ENCODE measurements at places on chromosomes 6 and 20.

DNA sequence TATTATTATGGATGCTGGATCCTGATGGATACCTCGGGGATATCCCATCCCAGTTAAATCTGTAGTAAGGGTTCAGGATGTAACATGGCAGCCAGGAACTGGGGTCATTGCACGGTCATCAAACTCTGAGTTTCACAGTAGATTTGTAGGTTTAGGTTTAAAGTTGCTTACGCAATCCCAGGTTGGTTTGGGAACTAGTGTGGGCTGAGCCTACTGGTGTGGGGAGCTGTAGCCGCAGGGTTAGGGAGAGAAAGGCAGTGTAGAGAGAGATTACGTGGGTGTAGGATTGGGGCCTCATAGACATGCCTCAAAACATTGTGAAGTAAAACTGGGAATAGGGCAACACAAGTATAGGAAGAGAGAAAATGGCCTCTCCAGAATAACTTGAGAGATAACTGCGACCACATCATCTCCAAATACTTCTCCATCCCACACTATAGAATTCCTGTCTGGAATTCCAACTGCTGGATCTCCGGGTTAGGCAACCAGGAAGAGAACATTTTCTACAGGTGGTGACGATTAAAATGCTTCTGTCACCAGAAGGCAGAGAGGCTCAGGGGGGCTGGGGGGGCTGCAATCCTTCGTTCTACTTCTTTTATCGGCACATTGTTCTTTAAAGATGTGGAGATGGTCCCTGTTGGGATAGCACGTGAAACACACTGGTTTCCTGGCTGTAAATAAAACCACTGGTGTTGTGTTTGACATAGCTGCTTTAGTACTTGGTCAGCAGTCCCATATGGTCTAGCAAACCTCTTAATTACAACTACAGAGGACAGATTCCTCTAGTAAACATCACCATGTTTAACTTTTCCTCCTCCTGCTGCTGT, 44.9 kb upstream of the TMEM170B start:
- H3K4me3 ChIP-seq: no peak overlapping the region
- DNase-seq: no peak
- no peak overlapping the region for H3K27ac ChIP-seq
- H3K4me1 ChIP-seq: no peaks in the 10 kb centered on the region

GRCh38 chr6:14542670-14543366, 425.2 kb downstream of the CD83 start:
- DNase-seq: no peak
- no peak overlapping the region for H3K27ac ChIP-seq
- H3K27me3 ChIP-seq: no peaks in the 10 kb centered on the region

DNA sequence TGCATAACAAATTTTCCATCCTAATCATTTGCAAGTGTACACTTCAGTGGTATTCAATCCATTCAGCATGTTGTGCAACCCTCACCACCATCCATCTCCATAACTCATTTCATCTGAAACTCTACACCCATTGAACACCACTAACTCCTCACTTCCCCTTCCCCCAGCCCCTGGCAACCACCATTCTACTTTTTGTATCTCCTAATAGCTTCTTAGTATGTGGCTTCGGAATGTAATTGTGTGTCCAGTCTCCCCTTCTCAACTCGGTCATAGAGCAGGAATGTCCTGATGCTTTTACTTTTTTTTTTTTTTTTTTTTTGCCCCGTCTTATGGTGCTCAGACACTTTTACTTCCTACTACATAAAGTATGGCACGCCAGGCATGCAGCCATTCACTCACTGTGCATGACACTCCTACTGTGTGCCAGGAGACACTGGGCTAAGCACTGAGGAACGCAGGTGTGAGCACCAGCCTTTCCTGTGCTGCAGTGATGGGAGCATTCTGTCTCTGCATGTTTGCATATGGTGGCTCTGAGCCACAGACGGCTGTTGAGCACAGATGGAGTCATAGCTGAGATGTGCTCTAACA, 15.3 kb downstream of the HCK start:
- H3K4me3 ChIP-seq: no peak overlapping the region
- H3K4me1 ChIP-seq: peaks cover 17% of the 10 kb centered on the region
- H3K36me3 ChIP-seq: peaks cover 37% of the 10 kb centered on the region

DNA sequence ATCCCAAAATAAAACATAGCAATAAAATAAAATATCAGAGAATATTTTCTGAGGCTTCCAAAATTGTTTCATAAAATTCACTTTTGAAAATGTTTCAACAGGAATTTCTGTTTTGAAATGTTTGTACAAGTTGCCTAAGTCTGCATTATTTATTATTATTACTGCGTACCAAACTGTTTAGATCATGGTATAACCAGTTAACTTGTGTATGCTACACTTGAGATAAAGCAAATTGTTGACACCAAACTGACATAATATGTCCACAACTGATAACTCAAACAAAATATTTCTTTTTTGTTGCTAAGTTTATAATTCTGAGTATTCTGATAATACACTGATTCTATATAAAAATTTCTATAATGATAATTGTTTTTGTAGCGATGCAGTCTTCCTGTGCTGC, 531.8 kb upstream of the EYS start:
- DNase-seq: no peak
- no peak overlapping the region for H3K4me3 ChIP-seq
- no peaks in the 10 kb centered on the region for H3K36me3 ChIP-seq
- H3K27me3 ChIP-seq: no peaks in the 10 kb centered on the region

GRCh38 chr6:17466707-17467106, 73.3 kb downstream of the CAP2 start:
- H3K27ac ChIP-seq: no peak overlapping the region
- no peaks in the 10 kb centered on the region for H3K36me3 ChIP-seq
- H3K4me1 ChIP-seq: no peaks in the 10 kb centered on the region
- no peak for DNase-seq

DNA sequence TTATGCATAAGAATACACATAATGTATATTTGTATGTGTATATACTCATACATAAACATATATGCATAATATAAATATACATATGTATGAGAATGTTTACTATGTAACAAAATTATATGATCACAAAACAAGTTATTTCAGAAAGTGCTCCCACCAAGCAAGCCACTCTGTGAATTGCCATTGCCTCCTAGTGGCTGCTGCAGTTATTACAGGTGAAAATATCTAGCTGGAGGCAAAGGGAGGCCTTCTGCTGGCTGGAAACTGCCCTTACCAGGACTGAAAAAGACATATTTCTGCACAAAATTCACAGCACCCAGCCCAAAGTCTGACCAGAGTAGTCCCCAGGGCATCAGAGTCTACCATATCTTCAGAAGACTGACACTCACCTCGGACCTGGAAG, 14.4 kb upstream of the ADAM33 start:
- H3K27ac ChIP-seq: no peak overlapping the region
- no peaks in the 10 kb centered on the region for H3K36me3 ChIP-seq
- no peaks in the 10 kb centered on the region for H3K4me1 ChIP-seq
- H3K4me3 ChIP-seq: no peak overlapping the region

DNA sequence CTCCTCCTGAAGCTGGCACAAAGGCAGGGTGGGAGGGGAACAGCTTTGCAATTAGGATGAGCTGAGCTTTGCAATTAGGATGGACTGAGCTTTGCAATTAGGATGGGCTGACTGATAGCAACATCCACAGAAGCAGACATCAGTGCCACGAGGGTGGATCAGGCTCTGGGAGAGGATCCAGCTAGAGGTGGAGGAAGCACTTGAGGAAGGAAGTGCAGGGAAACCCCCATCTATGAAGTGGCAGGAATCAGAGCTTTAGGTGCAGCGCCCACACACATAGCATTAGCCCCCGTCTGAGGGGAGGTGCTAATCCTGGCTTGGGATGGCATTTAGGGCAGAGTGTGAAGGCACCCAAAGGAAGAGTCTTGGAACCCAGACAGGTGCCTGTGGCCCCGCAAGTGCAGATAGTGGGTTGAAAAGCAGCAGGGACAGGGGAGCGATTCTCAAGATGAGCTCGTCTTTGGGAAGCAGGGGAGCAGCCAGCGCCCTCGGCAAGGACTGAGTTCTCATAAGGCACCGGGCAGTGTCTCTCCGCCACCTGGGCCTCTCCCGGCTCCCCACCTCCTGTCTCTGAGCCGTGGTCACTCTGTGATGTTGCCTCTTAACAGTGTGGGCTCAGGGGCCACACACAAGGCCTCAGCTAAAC, 12.0 kb upstream of the THBS2 start:
- no peaks in the 10 kb centered on the region for H3K27me3 ChIP-seq
- H3K27ac ChIP-seq: no peak overlapping the region
- H3K4me3 ChIP-seq: no peak overlapping the region
- H3K36me3 ChIP-seq: no peaks in the 10 kb centered on the region

- no peak overlapping the region for H3K4me3 ChIP-seq
- no peak overlapping the region for H3K27ac ChIP-seq
- no peak for DNase-seq
- H3K36me3 ChIP-seq: no peaks in the 10 kb centered on the region
- no peaks in the 10 kb centered on the region for H3K27me3 ChIP-seq
Measured at GRCh38 chr20:30599990-30600389, 657.5 kb upstream of the DEFB115 start.

DNA sequence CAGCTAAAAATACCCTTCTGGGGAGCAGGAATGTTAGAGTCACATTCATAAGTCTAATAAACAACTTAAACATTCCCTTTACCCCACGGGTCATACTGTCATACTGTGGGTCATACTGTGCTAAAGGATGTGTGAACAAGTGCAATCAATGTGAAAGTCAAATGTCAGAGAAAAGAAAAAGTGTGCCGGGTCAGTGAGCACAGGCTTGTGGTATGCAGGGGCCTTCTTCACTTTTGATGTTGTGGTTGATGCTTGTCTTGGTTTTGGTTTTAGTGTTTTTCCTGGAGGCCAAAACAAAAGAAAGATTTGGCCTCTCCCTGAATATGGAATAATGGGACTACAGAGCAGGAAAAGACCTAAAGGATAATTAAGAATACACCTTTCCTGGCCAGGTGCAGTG, 267.9 kb upstream of the PLN start:
- DNase-seq: no peak
- no peak overlapping the region for H3K4me3 ChIP-seq
- H3K4me1 ChIP-seq: no peaks in the 10 kb centered on the region
- no peaks in the 10 kb centered on the region for H3K36me3 ChIP-seq
- H3K27ac ChIP-seq: no peak overlapping the region
- H3K27me3 ChIP-seq: no peaks in the 10 kb centered on the region

GRCh38 chr6:134169871-134170486, 117.6 kb upstream of the SLC2A12 start:
- H3K4me1 ChIP-seq: peaks cover 16% of the 10 kb centered on the region
- H3K27me3 ChIP-seq: no peaks in the 10 kb centered on the region
- H3K27ac ChIP-seq: no peak overlapping the region
- DNase-seq: no peak
- no peaks in the 10 kb centered on the region for H3K36me3 ChIP-seq
- H3K4me3 ChIP-seq: no peak overlapping the region

- H3K27me3 ChIP-seq: no peaks in the 10 kb centered on the region
- no peak for DNase-seq
- H3K4me3 ChIP-seq: peak overlapping the region; percentile 100
- H3K36me3 ChIP-seq: peaks cover 48% of the 10 kb centered on the region
Measured at GRCh38 chr6:36596356-36596755, 2.2 kb downstream of the SRSF3 start.

GRCh38 chr20:61926253-61926613, 139.4 kb downstream of the TAF4 start:
- H3K36me3 ChIP-seq: no peaks in the 10 kb centered on the region
- H3K4me3 ChIP-seq: no peak overlapping the region
- DNase-seq: no peak
- no peak overlapping the region for H3K27ac ChIP-seq

DNA sequence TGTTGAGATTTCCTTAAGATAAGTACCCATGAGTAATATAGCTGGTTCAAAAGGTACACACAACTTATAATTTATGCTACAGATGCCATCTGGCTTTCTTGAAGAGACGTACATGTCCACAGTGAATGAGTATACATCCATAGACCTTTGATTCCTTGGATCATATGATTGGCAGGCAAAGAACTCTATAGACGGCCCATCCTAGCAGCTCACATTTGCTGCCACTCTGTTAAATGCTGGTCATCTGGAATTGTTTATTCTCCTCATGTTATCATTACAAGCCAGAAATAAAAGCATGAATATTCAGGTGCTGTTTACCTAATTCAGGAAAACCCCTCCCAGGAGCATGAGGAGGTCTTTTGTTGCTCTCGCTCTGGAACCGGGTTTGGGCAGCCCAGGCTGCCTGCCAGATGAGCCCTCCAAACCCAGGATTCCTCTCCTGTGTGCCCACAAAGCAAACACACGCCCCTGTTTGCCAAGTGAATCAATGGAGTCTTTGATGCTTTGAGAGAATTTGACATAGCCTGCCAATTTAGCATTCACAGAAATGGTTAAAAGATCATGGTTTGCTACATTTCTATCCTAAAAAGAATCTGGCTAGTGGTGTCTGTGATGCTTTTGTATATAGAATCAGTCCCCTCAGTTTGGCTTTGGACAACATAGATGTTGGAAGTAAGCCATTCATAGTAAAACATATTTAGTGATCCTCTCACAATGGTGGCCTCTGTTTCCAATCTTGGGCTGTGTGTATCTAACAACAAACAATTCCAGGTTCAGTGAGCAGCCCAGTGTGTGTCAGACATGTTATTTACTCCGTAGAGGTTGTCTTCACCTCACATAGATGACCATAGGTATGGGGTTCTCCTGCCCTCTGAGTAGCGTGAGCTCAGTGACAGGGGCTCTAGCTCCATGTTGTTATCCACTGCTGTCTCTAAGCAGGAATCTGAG, 17.5 kb upstream of the PLCG1 start:
- H3K27me3 ChIP-seq: no peaks in the 10 kb centered on the region
- H3K36me3 ChIP-seq: peaks cover 83% of the 10 kb centered on the region
- no peak for DNase-seq
- H3K4me1 ChIP-seq: no peaks in the 10 kb centered on the region

GRCh38 chr20:2507875-2508630, 662 bp downstream of the ZNF343 start:
- no peak for DNase-seq
- peaks cover 13% of the 10 kb centered on the region for H3K4me1 ChIP-seq
- H3K27ac ChIP-seq: no peak overlapping the region
- no peaks in the 10 kb centered on the region for H3K27me3 ChIP-seq
- H3K4me3 ChIP-seq: peak overlapping the region; percentile 96

DNA sequence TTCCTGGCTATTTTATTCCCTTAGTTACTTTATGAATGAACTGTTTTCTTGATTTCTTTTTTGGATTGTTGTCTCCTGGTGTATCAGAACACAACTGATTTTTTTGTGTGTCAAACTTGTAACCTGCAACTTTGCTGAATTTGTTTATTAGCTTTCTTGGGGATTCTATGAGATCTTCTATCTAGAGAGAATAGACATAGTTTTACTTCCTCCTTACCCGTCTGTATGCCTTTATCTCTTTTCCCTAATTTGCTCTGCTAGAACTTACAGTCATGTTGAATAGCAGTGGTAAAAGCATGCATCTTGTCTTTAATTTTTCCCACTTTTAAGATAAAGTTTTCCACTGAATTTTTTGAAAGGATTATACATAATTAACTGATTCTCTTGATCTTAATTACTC, 13.2 kb downstream of the RNF146 start:
- peaks cover 31% of the 10 kb centered on the region for H3K36me3 ChIP-seq
- no peak overlapping the region for H3K4me3 ChIP-seq
- H3K4me1 ChIP-seq: no peaks in the 10 kb centered on the region
- H3K27ac ChIP-seq: no peak overlapping the region
- H3K27me3 ChIP-seq: no peaks in the 10 kb centered on the region

Measured in common myeloid progenitor, CD34-positive (primary cell).